Bronchus fibroblast of lung (primary cell): ENCODE measurements at places on chromosomes 5 and 9. TPM values are rescaled to one million over a fixed set of nuclear protein-coding genes. Genes with fewer than 3 reads are reported as not detected.

NOXA1 gene
- 0.15 and 0.17 TPM in 2 replicates for total RNA-seq

MAMDC2 gene
- total RNA-seq, result 2.2 and 2.5 TPM in 2 replicates

SLC45A2 gene
- total RNA-seq, result under 0.01 TPM in 1 of 2 replicates, not detected in the other

KIF24 gene
- 3.7 and 4.0 TPM in 2 replicates for total RNA-seq

ANKRD20A1 gene
- not detected in 2 replicates for total RNA-seq

SOWAHA gene
- total RNA-seq, result under 0.01 TPM in 1 of 2 replicates, not detected in the other

LCN1 gene
- total RNA-seq, result not detected in 2 replicates
